ENCODE measurements at places on chromosomes 4 and X.

DNA sequence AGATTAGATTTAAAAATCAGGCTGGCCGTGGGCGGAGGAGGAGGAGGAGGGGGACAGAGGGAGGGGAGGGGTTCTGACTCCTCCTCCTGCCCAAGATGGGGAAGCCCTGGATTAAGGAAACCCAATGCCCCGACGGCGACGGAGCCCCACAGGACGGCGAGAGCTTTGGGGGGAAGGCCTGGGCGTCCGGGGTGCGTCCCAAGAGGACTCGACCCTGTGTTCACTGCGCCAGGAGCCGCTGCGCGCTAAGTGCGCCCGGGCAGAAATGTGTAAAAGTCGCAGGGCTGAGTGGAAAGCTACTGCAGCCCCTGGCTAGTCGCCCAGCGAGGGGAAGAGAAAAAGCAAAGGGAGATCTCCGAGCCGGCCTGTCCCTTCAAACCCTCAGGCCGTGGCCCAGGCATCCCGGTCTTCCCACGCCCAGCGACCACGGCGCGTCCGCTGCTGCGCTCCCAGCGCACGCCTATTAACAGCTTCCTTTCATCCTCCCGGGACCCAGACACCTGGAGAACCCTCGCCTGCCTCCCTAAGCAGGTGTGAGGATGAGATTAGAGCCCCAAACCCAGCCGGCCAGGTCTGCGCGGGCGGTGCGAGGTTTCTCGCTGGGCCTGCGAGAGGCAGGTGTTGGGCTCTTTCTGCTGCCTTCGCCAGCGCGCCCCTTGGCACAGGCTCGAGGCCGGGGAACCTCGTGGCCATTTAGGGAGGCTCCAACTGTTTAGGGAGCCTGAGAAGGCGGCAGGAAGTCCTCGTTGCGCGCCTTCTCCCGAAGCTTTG lies 1.4 kb upstream of the RPS6KA3 start:
- DNase-seq = no peak

DNA sequence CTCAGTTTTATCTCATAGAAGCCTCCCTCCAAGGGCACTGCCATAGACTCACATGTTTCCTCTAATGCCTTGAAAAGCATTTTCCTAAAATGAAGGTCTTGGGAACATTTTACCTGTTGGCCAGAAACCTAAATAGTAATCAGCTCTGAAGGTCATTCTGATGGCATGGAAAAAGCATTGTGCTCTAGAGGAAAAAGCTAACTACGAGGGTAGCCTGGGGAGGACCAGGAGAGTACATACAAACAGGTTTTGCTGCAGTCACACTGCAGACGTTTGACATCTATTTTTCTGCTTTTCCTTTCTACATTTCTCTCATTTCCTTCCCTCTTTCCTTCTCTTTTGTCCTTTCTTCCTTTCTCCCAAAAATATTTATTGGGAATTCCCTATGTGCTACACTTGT lies 103.3 kb upstream of the SORBS2 start:
- DNase-seq = no peak

DNA sequence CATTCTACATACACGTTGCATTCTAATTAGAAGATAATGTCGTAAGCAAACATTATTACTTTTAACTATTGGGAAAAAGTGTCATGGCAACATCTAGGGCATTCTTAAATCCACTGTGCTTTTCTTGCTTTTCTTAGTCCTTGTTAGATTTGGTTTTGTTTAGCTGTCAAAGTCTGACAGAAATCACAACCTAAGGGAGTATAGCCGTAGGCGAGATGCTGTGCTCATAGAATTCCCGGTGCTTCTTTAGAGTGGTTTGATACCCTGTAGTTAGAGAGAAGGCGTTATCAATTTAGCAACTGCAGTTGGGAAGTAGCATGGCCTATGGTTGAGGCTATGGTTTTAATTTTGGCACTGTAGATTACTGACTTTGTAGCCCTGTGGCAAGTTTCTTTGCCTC lies 45.7 kb downstream of the WWC2 start:
- no peak for DNase-seq

DNA sequence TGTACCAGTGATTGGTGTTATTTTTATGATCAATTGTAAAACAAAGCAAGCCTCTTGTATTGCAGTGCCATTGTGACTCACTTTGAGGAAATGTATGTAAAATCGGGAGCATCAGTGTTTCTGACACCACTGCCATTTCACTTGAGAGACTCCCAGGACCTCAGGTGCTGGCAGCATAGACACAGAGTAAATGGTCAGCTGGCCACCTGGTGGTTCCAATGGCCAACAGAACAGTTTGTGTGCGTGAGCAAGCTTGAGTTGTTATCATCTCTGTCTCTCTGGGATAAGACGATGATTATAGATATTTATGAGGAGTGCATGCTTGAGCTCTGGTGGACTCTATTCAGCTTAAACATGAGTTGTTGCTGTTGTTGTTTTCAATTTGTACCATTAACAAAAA lies 356.6 kb downstream of the GUCY2F start:
- DNase-seq = no peak

- no peak for DNase-seq
Observed at GRCh38 chr4:80142394-80143306, 54.7 kb upstream of the PRDM8 start.

- DNase-seq = no peak
Observed at GRCh38 chr4:112532267-112532666, 16.3 kb upstream of the NEUROG2 start.

DNA sequence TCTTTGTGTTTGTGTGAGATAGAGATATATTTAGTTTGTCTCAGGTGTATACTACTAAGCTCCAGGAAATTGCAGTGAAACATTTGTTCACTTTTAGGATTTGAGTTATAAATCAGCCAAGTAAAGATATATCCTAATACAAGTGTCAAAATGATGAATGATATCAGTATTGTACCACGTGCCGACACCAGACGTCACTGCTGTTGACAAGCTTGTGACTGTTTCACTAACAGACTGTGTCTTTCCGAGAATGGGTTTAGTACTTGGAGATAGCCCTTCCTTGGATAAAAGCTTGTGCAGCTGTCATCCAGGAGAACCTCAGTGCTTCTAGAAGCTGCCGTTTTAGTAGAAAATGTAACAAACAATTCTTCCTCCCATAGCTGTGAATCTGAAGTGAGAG lies 343.3 kb downstream of the FBXO8 start:
- DNase-seq = no peak

DNA sequence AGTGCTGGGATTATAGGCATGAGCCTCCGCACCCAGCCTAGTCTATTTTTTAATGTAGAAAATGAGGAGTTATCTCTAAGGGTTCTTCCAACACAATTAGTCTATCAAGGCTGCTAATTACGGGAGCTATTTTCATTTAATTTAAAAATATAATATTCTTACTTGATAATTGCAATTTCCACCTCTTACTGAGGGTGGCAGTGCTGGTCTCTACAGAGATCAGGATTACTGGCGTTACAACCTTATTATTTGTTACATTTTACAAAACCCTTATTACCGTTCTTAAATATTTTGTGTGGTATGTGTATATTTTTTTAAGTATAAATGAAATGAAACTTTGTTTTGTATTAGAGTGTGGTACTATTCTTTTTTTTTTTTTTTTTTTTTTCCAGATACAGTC lies 17.6 kb upstream of the GK start:
- DNase-seq = no peak

DNA sequence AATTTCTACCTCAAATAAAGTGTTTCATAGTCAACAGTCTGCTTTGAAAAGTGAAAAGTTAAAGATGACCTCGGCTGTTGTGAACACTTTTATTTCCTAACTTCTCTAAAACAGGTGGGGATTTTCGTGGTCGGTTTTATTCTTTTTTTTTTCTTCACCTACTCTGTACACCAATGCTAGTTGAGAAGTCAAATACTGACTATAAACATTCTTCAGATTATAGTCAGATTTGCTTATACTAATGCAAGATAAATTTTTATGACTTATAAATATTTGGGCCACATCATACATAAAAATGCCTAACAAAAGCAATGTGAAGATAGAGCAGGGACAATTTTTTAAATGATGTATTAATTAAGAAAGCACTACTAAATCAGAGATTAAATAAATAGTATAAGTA lies 98.1 kb upstream of the GPR34 start:
- no peak for DNase-seq

GRCh38 chr4:115484479-115484878 lies 371.1 kb upstream of the NDST4 start:
- DNase-seq = no peak

GRCh38 chrX:75623535-75623934 lies 100.7 kb upstream of the ZDHHC15 start:
- DNase-seq = no peak

DNA sequence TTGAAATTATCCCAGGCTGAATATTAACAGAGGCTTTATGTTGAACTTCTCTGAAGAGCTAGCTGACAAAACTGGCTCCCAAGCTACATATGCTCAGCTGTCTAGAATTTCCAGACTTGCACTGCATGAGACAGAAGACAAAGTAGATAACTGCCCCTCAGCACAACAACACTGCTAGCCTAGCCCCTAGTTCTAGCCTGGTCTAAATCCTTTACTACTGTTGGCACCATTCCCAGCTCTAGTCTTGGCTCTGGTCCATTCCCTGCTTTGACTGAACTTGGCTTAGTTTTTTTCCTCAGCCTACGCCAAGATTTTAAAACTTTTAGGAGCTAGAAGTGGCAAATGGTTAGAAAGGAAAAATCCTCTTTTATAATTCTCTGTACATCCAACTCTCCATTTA lies 7.6 kb upstream of the OPHN1 start:
- no peak for DNase-seq

DNA sequence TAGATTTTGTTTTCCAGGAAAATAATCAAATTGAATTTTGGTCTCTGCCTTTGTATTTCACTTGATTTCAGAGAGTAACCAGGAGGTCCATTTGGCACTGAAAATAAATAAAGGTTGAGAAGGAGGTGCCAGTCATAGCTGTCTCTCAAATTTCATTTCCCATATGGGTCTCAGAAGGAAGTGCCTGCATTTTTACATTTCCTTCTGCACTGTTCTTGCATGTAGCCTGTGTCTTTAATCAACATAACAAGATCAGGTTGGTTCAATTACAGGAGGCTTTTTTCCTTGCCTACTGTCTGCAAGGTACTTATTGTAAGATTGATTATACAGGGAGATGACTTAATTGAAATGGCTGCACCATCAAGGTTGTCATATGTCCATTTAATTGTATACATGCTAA lies 15.7 kb downstream of the LRRC66 start:
- no peak for DNase-seq

GRCh38 chr4:88846206-88846790 lies 148.7 kb upstream of the NAP1L5 start:
- no peak for DNase-seq

DNA sequence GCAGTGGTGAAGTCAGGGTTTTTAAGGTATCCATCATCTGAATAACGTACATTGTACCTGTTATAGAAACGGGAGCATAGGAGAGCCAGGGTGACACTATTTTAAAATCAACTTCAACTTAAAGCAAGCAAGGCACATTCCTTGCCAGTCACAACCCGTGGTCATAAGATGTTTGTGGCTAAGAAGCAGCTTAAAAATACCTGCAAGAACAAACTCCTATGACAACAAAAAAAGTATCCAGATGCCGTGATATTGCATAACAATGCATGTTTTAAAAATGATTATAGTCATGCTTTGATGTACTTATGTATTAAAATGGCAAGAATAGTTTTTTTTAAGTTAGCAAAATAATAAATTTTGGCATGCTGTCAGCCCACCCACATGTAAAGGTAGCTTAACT lies 16.5 kb upstream of the SYNPO2 start:
- no peak for DNase-seq

- no peak for DNase-seq
Observed at GRCh38 chr4:15754323-15754722, 23.8 kb upstream of the CD38 start.

- no peak for DNase-seq
Observed at GRCh38 chr4:186685767-186686183, 37.9 kb downstream of the FAT1 start.

GRCh38 chr4:149964001-149964796 lies 114.0 kb upstream of the DCLK2 start:
- DNase-seq = no peak

DNA sequence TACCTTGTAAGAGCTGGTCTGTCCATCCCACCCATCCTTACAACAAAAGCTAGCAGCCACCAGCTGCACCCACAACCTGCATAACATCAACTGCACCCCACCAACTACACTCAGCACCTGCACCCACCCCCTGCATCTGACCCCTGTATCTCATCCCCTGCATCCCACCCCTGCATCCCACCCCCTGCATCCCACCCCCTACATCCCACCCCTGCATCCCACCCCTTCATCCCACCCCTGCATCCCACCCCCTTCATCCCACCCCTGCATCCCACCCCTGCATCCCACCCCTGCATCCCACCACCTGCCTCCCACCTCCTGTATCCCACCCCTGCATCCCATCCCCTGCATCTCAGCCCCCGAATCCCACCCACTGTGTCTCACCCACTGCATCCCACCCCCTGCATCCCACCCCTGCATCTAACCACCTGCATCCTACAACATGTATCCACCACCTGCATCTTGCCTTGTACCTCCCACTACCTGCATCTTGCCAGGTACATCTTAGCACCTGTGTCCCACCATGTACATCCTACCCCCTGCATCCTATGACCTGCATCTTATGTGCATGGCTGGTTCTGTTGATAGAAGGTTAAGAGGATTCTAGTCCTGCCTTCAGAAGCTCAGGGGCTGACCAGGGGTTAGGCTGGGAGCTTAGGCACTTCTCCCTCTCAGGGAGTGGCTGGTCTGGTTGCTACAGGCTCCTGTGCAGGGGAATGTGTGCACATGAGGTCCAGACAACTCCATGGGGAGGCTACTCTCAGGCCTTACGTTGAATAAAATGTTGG lies 9.4 kb downstream of the TMEM271 start:
- no peak for DNase-seq

DNA sequence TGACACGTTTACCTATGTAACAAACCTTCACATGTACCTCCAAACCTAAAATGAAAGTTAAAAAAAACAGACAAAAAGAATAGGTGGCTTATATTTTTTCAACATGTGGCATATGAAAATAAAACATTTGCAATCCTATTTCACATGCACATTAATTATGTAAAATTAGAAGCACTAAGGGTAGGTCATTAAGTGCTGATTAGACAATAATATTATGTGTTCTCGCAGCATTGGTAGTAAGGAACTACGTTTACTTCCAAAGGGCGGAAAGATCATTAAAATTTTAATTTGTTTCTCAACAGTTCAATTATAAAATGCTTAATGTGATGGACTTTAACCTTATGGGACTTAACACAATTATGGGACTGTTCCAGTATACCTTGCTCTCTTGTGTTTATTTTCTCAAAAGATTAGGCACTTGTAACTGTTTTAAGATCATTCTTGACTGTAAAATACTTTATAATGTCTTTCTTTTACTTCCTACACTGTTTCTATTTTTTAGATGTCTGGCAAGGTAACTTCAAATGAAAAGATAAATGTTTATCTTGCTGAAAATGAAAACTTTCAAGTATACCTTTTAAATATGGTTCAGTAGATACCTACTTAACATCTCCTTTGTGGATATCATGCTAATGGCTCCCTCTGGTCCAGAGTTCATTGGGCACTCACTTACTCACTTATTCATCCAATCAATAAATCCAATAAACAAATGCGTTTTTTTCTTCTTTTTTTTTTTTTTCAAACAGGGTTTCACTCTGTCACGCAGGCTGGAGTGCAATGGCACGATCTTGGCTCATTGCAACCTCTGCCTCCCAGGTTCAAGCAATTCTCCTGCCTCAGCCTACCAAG lies 202.0 kb downstream of the ARAP2 start:
- no peak for DNase-seq

GRCh38 chrX:11188664-11189063 lies 77.5 kb downstream of the HCCS start:
- no peak for DNase-seq

GRCh38 chr4:56649445-56650261 lies 31.4 kb downstream of the HOPX start:
- DNase-seq = no peak

GRCh38 chr4:75630174-75630936 lies at the start of gene CDKL2:
Gene CDKL2, minus strand, starts transcription at chr4:75630528. Its CDS starts 4,540 bp downstream, at chr4:75625988.
- no peak for DNase-seq

- no peak for DNase-seq
Observed at GRCh38 chr4:119189638-119190037, 22.9 kb upstream of the USP53 start.
